GM23248 (cell line): ENCODE measurements at places on chromosomes 3 and 15. TPM values are rescaled to one million over a fixed set of nuclear protein-coding genes. Genes with fewer than 3 reads are reported as not detected.
A peak's percentile ranks its signal among the peaks of the same experiment; 100 is the strongest.

Gene ANAPC13
- total RNA-seq, result 93.5 and 108 TPM in 2 replicates

Gene TIMP4
- total RNA-seq, result 0.54 TPM in 1 of 2 replicates, not detected in the other

Gene MINDY4B
- total RNA-seq, result not detected in 2 replicates

Gene FAM227B
- 4.4 and 4.6 TPM in 2 replicates for total RNA-seq

Gene GOLGA6L9
- 0.76 and 1.1 TPM in 2 replicates for total RNA-seq

Gene VEPH1
- 34.0 and 44.0 TPM in 2 replicates for total RNA-seq

Gene TMEM266
- total RNA-seq, result 0.38 TPM in 1 of 2 replicates, not detected in the other

Gene CELF6
- 0.22 and 1.0 TPM in 2 replicates for total RNA-seq

Gene CORO2B
- 7.6 and 7.7 TPM in 2 replicates for total RNA-seq

Gene SLC6A1
- not detected in 2 replicates for total RNA-seq

Gene SI
- not detected in 2 replicates for total RNA-seq

Gene TM6SF1
- not detected in 2 replicates for total RNA-seq

- no peak overlapping the region for H3K27ac ChIP-seq
- no peak overlapping the region for H3K4me3 ChIP-seq
- H3K36me3 ChIP-seq, result peaks cover 6% of the 10 kb centered on the region; the same call in 1 of the 2 replicates
- H3K4me1 ChIP-seq, result no peaks in the 10 kb centered on the region
- no peak for DNase-seq
Measured at GRCh38 chr3:9690451-9691450, 12.9 kb upstream of the CPNE9 start.

GRCh38 chr15:38535491-38536200 lies 29.0 kb downstream of the RASGRP1 start:
- no peaks in the 10 kb centered on the region for H3K27me3 ChIP-seq
- H3K36me3 ChIP-seq, result no peaks in the 10 kb centered on the region
- no peak overlapping the region for H3K4me3 ChIP-seq
- H3K27ac ChIP-seq, result peak overlapping the region; percentile 68
- peak; percentile 73 for DNase-seq

DNA sequence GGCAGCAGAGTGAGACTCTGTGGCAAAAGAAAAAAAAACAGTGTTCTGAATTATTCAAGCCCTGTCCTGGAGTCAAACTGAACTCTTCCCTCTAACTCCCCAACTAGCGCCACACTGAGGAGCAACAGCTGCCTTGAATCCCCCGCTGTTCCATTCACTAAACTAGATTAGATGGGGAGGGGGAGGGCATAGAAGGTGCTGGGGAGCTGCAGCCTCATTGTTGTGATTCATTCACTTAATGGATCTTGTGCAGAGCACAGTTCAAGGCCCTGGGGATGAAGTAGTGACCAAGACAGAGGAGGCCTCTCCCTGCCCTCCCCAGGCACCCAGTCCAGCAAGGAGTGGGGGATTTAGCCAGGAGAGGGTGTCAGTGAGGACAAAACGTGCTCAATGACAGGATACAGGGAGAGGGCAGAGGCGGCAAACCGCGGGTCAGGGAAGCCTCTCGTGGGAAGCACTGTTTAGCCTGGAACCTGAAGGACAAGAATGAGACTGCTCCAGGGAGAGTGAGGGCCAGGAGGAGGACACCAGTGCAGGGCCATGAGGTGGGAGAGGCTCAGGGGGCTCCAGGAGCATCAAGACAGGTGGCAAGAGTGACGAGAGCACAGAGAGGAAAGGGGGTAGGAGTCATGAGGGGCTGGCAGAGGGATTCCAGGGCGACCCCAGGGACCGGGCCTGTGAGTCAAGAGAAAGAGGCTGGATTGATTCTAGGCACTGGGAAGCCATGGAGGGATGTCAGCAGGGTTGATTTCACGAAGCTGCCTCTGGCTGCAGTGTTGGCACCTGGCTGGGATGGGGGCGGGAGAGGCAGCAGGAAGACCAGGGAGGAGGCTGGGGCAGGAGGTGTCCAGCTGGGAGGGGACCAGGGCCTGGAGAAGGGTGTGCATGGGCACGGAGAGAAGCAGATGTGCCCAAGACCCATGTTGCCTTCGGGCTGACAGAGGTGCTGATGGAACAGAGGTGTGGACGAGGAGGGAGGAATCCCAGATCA lies 31.4 kb downstream of the ALS2CL start:
- H3K27ac ChIP-seq, result no peak overlapping the region
- H3K27me3 ChIP-seq, result no peaks in the 10 kb centered on the region
- no peaks in the 10 kb centered on the region for H3K36me3 ChIP-seq

- H3K27ac ChIP-seq, result no peak overlapping the region
- H3K36me3 ChIP-seq, result no peaks in the 10 kb centered on the region
- DNase-seq, result no peak
- no peaks in the 10 kb centered on the region for H3K27me3 ChIP-seq
Measured at GRCh38 chr3:172216267-172216666, 176.9 kb downstream of the FNDC3B start.

GRCh38 chr15:92714077-92714476 lies 58.5 kb upstream of the FAM174B start:
- no peak overlapping the region for H3K27ac ChIP-seq
- H3K4me3 ChIP-seq, result peak overlapping the region; percentile 76
- H3K36me3 ChIP-seq, result no peaks in the 10 kb centered on the region
- DNase-seq, result peak; percentile 66

GRCh38 chr3:128318275-128318941 lies 148.3 kb downstream of the DNAJB8 start:
- no peak overlapping the region for H3K4me3 ChIP-seq
- no peak overlapping the region for H3K27ac ChIP-seq
- H3K27me3 ChIP-seq, result no peaks in the 10 kb centered on the region
- no peaks in the 10 kb centered on the region for H3K36me3 ChIP-seq
- no peak for DNase-seq

DNA sequence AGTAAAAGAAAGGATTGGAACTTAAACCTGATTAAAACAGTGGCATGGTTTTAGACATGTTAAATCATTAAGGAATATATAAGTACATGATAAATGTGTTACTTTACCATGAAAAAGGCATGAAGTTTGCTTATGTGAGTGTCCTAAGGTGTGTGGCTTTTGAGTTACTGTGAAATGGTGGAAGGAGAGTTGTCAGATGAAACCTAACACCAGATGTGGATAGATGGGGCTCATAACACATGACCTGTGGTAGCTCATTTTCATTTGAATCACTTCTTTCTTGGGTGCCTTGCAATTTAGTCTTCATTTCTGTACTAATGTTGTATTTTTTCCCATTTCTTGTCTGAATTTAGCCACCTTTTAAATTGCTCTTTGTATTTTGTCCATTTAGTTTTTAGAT lies 13.0 kb downstream of the MEF2A start:
- no peak overlapping the region for H3K4me3 ChIP-seq
- no peaks in the 10 kb centered on the region for H3K36me3 ChIP-seq
- peaks cover 26% of the 10 kb centered on the region for H3K4me1 ChIP-seq
- peak; percentile 40 for DNase-seq

DNA sequence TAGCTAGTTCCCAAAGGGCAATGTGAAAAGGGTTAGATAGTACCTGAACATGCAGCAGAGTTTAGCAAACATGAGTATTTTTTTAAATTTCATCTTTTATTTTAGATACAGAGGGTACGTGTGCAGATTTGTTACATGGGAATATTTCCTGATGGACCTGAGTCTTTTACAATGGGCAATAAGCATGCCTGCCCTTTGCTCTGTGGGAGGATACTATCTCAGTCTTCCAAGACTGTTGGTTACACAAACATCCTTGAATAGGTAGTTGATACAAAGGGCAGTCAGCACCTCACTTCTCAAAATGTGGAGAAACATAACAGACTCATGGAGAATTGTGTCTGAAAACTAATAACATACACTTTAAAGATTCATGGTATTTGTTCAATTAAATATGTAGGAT lies 103.3 kb downstream of the GOLIM4 start:
- no peaks in the 10 kb centered on the region for H3K4me1 ChIP-seq
- H3K36me3 ChIP-seq, result no peaks in the 10 kb centered on the region
- DNase-seq, result no peak
- H3K4me3 ChIP-seq, result no peak overlapping the region

GRCh38 chr3:126448136-126448892 lies 27.4 kb downstream of the ZXDC start:
- no peak overlapping the region for H3K4me3 ChIP-seq
- no peak overlapping the region for H3K27ac ChIP-seq
- no peaks in the 10 kb centered on the region for H3K4me1 ChIP-seq
- no peak for DNase-seq
- H3K36me3 ChIP-seq, result peaks cover 4% of the 10 kb centered on the region; the same call in 1 of the 2 replicates

GRCh38 chr3:55574671-55575070 lies 87.6 kb upstream of the WNT5A start:
- no peak for DNase-seq
- H3K4me1 ChIP-seq, result no peaks in the 10 kb centered on the region
- no peak overlapping the region for H3K27ac ChIP-seq
- H3K4me3 ChIP-seq, result no peak overlapping the region

GRCh38 chr3:124492824-124493223 lies 237.4 kb upstream of the UMPS start:
- no peaks in the 10 kb centered on the region; the same call in 1 of the 2 replicates for H3K27me3 ChIP-seq
- no peak overlapping the region for H3K4me3 ChIP-seq
- H3K4me1 ChIP-seq, result no peaks in the 10 kb centered on the region
- peak; percentile 56 for DNase-seq
- H3K27ac ChIP-seq, result no peak overlapping the region
- H3K36me3 ChIP-seq, result no peaks in the 10 kb centered on the region

GRCh38 chr15:82999426-82999825 lies 12.0 kb downstream of the C15orf40 start:
- no peak overlapping the region for H3K4me3 ChIP-seq
- DNase-seq, result peak; percentile 43
- H3K27ac ChIP-seq, result no peak overlapping the region
- peaks cover under 1% of the 10 kb centered on the region; the same call in 1 of the 2 replicates for H3K36me3 ChIP-seq
- H3K4me1 ChIP-seq, result 0 out of 2 replicates have a peak, but pooled peaks cover 3% of the 10 kb centered on the region

- no peak overlapping the region for H3K27ac ChIP-seq
- no peaks in the 10 kb centered on the region for H3K27me3 ChIP-seq
- H3K36me3 ChIP-seq, result no peaks in the 10 kb centered on the region
- DNase-seq, result no peak
- H3K4me3 ChIP-seq, result no peak overlapping the region
Measured at GRCh38 chr3:147483578-147483977, 74.4 kb downstream of the ZIC1 start.

DNA sequence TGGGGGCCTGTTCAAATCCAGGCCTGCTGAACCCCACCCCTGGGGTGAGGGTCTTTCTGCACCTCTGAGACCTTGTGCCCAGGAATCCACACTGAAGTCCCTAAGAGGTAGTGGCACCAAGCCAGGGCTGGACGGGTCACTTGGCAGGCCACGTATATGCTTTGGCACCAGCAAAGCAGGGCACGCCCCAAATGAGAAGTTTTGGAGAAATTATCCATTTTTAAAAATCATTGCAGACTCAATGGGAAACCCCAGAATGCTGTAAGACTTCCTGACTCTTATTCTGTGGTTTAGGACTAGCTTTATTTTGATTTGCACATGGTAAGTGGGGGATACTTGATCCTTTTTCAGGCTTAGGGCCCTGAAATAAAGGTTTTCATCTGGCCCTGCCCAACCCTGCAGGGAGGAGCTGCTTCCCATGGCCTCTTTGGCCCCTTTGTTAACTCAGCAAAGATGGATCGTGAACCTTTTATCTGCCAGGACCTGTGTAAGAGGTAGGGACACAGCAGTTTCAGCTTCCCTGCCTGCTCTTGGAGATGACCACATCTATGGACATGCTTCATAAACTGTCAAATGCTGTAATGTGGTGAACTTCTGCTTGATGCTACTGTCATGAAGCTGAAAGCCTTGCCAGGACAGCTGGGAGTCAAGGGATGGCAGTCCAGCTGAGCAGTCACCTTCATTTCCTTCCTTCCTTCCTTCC lies 88.0 kb downstream of the HMG20A start:
- no peaks in the 10 kb centered on the region for H3K27me3 ChIP-seq
- peak; percentile 54 for DNase-seq
- no peak overlapping the region for H3K27ac ChIP-seq
- no peak overlapping the region for H3K4me3 ChIP-seq
- H3K36me3 ChIP-seq, result no peaks in the 10 kb centered on the region
- H3K4me1 ChIP-seq, result peaks cover 14% of the 10 kb centered on the region; the same call in 1 of the 2 replicates

DNA sequence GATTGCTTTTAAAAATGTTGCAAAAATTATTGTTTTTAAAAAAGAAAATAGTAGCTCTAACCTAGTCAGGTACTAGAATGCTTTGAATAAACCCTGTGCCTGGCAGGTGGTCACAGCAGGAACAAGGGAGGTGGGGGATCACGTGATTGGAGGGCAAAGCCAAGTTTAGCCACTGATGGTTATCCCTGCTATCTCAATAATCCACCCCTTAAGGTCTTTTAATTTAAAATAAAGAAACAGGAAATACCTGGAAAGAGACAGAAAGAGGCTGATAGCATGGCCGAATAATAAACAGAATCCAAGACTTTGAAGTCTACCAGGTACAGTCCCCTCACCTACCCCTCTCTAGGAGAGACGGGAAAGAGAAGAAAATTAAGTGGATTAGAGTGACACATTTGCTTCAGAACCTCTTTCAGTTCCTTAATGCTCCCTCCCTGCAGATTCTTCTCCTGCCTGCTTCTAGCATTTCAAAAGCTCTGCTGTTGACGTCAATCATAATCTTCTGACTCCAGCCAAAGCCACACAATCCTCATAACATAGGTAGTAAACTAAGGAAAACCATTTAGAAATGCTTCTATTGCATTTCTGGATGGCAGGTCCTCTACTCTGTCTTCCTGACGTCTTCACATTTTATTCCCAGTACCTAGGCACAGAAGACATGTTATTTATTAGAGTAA lies 303.4 kb upstream of the MME start:
- H3K27me3 ChIP-seq, result no peaks in the 10 kb centered on the region
- DNase-seq, result no peak
- H3K4me1 ChIP-seq, result peaks cover 8% of the 10 kb centered on the region
- H3K36me3 ChIP-seq, result no peaks in the 10 kb centered on the region

GRCh38 chr3:47210863-47211405 lies 47.0 kb upstream of the SETD2 start:
- H3K4me1 ChIP-seq, result no peaks in the 10 kb centered on the region
- DNase-seq, result no peak
- no peak overlapping the region for H3K27ac ChIP-seq
- no peak overlapping the region for H3K4me3 ChIP-seq
- no peaks in the 10 kb centered on the region for H3K36me3 ChIP-seq
- H3K27me3 ChIP-seq, result no peaks in the 10 kb centered on the region

DNA sequence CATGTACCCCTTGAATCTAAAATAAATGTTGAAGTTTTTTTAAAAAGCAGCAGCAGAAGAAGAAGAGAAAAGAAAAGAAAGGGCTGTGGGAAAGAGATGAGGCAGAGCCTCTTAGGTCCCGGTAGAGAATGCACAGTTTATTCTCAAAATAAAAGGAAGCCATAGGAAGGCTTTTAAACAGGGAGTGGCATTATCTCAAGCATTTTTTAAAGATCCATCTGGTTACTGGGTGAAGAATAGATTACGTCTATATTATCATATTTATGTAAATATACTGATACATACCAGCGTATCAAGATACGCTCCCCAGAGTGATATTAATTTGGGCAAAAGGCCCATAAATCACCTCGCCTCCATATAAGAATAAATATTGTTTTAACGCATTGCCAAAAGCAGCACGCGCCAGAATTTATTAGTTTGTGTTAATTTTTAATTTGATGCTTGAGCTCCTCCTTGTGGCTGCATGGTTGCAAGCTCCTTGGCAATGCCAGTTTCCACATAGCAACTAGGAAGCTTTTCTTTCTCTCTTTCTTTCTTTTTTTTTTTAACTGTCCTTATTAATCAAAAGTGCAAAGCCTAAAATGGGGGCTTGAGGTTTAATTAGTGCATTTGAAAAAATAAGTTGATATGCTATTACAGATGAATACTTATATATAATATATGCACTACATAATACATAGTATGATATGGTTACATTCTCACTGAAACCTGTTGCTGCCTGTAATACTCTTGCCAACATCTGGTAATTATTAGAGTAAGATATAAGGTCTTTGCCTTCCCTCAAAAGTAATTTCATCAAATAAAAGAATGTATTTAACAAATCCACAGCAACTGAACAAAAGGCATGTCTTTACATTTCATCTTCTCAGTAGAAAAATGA lies 242.8 kb upstream of the UBE2E2 start:
- H3K4me3 ChIP-seq, result no peak overlapping the region
- H3K36me3 ChIP-seq, result no peaks in the 10 kb centered on the region
- no peak overlapping the region for H3K27ac ChIP-seq
